ENCODE measurements at places on chromosomes 3 and 15. TPM values are rescaled to one million over a fixed set of nuclear protein-coding genes. Genes with fewer than 3 reads are reported as not detected.

XPC gene
- 16.7 TPM for total RNA-seq

GRCh38 chr3:150602426-150603152 is 532 bp upstream of the SELENOT start:
- no peak for DNase-seq

- DNase-seq, result no peak
These were observed 7.5 kb upstream of the STRA6 start for GRCh38 chr15:74209997-74210671.

- no peak for DNase-seq
These were observed 85.3 kb downstream of the RPLP1 start for GRCh38 chr15:69537901-69538300.

DNA sequence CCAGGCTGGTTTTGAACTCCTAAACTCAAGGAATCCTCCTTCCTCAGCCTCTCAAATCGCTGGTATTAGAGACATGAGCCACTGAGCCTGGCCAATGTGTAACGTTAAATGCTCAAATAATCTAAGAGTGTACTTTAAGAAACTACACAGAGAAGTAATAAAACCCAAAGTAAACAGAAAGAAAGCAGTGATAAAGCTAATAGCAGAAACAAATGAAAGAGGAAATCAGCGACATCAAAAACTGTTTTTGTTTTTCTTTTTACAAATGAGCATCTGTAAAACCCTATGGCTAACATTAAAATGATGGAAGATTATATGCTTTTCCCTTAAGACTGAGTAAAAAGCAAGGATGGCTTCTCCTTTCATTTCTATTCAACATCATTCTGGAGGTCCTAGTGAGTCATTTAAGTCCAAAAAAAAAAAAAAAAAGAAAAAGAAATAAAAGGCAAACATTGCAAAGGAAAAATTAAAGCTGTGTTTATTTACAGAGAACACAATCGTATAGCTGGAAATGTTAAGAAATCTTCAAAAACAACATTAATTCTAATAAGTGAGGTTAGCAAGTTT is 36.8 kb upstream of the FNDC3B start:
- DNase-seq, result no peak

- DNase-seq, result no peak
These were observed 184.8 kb upstream of the P2RY1 start for GRCh38 chr3:152650177-152650576.

GRCh38 chr3:170622369-170623159 is 36.7 kb upstream of the SLC7A14 start:
- DNase-seq, result no peak

DNA sequence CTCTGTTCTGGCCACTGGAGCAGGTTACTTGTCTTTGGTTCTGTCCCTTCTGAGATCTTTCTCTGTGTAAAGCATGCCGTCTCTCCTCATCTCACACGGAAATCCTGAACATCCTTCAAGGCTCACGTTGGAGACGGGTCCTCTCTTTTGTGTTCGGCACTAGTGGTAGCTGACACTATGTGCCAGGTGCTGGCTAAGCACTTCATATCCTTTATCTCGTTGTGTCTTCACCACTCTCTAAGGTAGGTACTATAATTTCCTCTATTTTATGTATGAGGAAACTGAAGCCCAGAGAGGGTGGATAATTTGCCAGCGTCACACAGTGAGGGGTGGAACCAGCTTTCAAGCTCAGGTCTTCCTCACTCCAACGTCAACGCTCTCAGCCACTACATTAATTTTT is 1.2 kb downstream of the IFT122 start:
- no peak for DNase-seq

- DNase-seq, result no peak
These were observed 75.6 kb downstream of the BFSP2 start for GRCh38 chr3:133475245-133476010.

- DNase-seq, result no peak
These were observed 26.6 kb upstream of the TAFA4 start for GRCh38 chr3:68958932-68959331.

DNA sequence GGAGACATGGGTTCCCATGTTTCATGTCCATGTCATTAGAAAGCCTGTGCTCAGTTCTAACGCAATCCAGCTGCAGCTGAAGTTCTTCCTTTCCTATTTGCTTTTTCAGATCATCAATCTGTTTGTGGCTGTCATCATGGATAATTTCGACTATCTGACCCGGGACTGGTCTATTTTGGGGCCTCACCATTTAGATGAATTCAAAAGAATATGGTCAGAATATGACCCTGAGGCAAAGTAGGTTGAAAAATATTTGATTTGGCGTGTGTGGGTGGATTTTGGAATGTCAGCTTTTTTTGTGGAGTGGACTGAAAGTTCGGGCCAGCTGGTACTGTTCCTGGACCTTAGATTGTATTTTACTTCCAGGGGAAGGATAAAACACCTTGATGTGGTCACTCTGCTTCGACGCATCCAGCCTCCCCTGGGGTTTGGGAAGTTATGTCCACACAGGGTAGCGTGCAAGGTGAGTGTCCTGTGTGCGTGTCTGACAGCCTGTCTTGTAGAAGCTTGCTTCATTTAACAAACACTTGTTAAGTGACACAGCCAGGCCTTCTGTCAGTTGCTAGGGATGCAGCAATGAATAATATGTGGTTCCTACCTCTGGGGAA is 69.6 kb downstream of the CHDH start:
- no peak for DNase-seq

APOD gene
- total RNA-seq, result 692 TPM

DNA sequence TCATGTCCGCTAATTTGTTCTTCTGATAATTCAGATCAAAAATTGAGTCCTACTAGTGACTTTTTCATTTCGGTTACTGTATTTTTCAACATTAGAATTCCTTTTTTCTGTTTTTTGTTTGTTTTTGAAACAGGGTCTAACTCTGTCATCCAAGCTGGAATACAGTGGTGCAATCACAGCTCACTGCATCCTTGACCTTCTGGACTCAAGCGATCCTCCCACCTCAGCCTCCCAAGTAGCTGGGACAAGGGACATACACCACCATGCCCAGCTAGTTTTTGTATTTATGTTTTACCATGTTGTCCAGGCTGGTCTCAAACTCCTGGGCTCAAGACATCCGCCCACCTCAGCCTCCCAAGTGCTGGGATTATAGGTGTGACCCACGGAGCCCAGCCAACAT is 8.0 kb upstream of the INO80 start:
- no peak for DNase-seq

DNA sequence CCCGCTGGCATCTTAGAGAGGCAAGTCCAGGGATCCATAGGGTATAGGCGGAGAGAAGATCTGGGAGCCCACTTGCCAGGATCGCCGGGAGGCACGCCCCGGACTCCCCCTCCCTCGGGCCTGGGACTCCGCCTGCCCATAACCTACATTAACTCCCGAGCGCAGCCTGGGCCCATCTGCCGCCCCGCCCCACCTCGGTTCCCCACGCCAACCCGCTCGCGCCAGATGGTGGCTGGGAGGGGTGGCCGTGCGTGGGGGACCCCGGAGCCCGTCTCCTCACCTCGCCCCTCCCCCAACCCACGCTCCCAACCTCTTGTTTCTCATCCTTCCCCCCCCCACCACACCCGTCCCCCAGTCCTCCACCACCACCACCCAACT is 1.7 kb upstream of the DLL4 start:
- DNase-seq, result no peak

LDHAL6B gene
- total RNA-seq, result not detected

DNA sequence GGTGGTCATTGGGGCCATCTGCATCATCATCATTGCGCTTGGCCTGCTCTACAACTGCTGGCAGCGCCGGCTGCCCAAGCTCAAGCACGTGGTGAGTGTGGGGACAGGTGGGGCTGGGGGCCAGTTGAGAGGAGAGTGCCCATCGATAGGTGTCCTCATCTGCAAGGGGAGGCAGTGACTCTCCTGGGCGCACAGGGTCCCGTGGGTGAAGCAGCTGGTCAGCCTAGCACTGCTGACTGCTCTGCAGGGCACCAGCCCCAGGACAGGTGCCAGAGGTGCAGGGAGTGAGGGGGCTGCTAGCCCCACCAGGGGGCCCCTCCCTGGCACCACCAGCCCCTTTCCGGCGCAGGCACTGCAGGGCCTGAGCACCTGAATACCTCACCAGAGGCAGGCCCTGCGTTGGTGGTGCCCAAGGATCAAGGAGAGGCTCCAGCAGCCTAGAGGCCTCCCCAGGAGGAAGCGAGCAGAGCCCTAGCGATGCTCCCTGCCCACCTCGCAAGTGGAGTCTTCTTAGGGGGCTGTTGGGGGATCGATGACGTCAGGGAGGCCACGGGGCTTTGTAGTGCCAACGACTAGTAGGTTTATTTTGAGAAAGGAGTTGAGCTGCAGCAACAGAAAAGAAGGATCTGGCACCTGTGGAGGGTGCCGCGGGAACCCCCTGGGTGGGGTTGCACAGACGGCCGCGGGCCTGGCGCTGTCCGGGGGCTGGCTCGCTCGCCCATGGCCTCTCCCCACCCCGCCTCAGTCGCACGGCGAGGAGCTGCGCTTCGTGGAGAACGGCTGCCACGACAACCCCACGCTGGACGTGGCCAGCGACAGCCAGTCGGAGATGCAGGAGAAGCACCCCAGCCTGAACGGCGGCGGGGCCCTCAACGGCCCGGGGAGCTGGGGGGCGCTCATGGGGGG is 976 bp upstream of the ABTB1 start:
- peak; percentile 75 for DNase-seq

MAGI1 gene
- 69.4 TPM for total RNA-seq

Data from cardiac septum (tissue), 1 donor.